Caco-2 (cell line): ENCODE measurements at places on chromosomes 1 and 21.

- DNase-seq: no peak
Observed at GRCh38 chr21:41147096-41147978, 20.6 kb upstream of the BACE2 start.

GRCh38 chr1:227557962-227558725 lies 5.2 kb upstream of the ZNF678 start:
- DNase-seq: no peak

GRCh38 chr1:203367057-203367456 lies 16.1 kb upstream of the FMOD start:
- no peak for DNase-seq

GRCh38 chr1:241639623-241640148 lies 483 bp downstream of the CHML start:
- peak; percentile 56 for DNase-seq

GRCh38 chr1:162134646-162135045 lies 65.2 kb downstream of the NOS1AP start:
- no peak for DNase-seq

DNA sequence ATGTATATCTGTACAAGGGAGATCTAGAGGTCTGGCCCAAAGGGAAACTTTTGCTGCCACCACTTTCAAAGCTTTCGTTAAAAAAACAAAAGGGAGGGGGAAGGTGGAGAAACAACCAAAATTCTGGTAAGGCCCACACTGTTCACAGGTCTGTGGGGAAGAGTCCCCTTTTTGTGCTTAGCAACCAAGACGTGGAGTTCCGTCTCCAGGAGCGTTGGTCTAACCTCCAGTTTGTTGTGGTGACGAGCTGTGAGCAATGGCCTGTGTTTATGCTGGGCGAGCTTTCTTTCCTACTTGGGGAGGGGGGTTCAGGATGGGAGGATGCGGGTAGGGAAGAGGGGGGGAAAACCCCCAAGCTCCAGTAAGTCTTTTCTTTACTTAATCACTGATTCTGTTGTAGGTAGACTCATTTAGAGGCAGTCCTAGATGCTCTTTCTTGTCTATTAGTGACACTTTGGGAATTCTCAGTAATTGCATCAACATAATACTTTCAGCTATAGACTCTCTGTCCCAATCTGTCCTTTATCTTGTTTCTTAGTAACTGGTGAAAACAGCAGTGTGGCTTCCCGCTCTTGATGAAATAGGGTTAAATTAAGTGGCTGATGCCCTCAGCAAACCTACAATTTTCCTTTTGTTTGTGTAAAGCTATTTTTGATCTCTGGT lies 1.5 kb downstream of the HIPK1 start:
- DNase-seq: no peak

- DNase-seq: no peak
Observed at GRCh38 chr1:205938682-205939081, 4.6 kb downstream of the SLC26A9 start.

GRCh38 chr1:52157582-52157981 lies 15.7 kb downstream of the ZFYVE9 start:
- DNase-seq: no peak
